ENCODE measurements at places on chromosomes 12 and 14.

- no peak for DNase-seq
These were observed 120.0 kb upstream of the NOS1 start for GRCh38 chr12:117481470-117481869.

GRCh38 chr14:69887740-69888657 lies 8.8 kb downstream of the SMOC1 start:
- no peak for DNase-seq

DNA sequence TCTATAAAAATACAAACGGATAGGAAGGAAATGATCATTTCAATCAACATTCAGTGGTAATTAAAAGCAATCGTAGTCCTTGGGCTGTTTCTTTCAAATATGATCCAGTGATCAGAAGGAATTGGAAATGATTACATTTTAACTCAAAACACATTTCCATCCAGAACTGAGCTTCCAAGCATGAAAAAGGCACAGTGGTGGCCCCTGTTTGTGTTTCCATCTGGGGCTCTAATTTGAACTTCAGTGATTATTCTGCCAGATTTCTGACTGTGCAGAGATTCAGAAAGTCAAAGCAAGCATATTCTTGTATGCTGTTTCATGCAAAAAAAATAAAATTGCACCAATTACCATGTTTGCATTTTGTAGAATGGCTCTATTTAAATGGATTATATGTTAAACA lies 157.0 kb upstream of the LMNTD1 start:
- no peak for DNase-seq

- no peak for DNase-seq
These were observed 32.6 kb downstream of the CCDC85C start for GRCh38 chr14:99571303-99571986.

GRCh38 chr14:68569970-68570409 lies 222.9 kb downstream of the ZFP36L1 start:
- no peak for DNase-seq

DNA sequence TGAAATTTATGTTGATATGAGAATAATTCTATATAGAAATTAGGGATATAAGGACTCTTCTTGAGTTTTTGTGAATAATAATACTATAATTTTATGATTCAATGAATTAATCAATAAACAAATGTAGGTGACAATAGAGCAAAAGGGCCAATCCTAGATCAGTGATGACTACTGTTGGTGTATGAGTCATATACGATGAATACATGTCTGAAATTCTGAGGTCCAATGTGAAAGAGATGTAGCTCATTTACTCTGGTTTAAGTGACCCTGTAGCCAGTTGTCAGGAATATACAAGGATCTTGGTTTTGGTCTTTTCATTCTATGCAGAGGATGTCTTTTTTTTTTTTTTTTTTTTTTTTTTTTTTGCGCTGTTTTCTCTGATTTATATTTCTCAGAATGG lies 72.1 kb upstream of the RTL1 start:
- DNase-seq, result no peak

- DNase-seq, result no peak
These were observed 113.6 kb downstream of the SLC15A5 start for GRCh38 chr12:16163901-16164300.

GRCh38 chr12:107377596-107378385 lies 284.4 kb upstream of the CRY1 start:
- no peak for DNase-seq

GRCh38 chr14:67228325-67228984 lies 12.8 kb upstream of the PALS1 start:
- DNase-seq, result no peak

- DNase-seq, result no peak
These were observed 599.8 kb downstream of the RPL10L start for GRCh38 chr14:46051796-46052195.

DNA sequence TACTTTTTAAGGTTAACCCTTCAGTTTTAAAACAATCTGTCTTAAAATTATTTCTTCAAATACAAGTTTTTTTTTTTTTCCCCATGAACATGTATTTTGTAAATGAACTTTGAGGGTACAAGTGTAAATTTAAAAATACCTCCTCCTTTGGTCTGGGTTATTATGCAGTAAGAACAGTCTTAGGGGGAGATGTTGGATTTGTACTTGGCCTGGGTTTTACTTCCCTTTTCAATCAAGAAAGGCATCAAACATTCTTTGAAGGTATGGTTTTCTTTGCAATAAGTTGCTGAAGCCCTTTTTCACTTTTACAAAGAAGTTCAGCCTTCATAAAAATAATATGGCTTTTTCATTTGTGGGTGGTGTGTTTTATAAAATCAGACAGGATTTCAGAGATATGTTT lies 20.5 kb downstream of the WBP11 start:
- DNase-seq, result no peak

DNA sequence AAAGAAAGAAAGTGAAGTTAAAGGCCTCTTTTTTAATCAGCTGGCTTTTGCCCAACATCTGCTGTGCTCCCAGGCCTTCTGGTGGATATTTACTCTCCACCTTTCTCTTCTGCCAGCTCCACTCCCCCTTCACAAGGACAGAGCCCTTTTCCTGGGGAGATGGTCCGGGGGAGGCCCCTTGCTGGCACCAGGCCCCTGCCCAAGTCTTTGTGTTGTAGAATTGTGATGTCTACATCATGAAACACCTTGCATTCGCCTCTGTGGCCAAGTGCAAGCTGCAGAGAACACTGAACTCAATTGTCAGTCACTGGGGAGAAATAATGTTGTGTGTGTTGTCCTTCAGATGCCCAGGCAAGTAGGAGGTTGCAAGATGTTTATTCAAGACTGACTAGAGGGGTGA lies 150.3 kb downstream of the DPF3 start:
- DNase-seq, result no peak

DNA sequence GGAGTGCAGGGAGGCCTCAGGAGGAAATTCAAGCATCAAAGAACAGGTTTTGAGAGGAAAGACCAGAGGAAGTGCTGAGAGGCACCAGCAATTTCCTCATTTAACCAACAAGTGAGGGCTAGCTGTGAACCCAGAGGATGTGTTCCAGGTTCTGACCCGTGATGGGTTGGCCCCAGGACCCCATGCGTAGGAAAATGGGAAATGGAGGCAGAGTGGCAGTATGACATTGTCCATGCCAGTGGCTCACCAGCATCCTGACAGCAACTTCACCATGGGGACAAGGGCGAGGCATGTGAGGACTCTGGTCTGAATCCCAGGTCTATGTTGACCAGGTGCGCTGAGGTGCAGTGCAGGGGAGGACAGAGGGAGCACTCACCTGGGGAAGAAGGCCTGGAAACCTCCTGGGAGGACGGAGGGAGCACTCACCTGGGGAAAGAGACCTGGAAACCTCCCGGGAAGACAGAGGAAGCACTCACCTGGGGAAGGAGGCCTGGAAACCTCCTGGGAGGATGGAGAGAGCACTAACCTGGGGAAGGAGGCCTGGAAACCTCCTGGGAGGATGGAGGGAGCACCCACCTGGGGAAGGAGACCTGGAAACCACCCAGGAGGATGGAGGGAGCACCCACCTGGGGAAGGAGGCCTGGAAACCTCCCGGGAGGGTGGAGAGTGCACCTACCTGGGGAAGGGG lies 6.7 kb upstream of the CACNA2D4 start:
- no peak for DNase-seq

- DNase-seq, result peak; percentile 88
These were observed 54.3 kb upstream of the PPP2R5C start for GRCh38 chr14:101707068-101707842.

GRCh38 chr12:77124767-77125166 lies 59.4 kb upstream of the E2F7 start:
- no peak for DNase-seq

DNA sequence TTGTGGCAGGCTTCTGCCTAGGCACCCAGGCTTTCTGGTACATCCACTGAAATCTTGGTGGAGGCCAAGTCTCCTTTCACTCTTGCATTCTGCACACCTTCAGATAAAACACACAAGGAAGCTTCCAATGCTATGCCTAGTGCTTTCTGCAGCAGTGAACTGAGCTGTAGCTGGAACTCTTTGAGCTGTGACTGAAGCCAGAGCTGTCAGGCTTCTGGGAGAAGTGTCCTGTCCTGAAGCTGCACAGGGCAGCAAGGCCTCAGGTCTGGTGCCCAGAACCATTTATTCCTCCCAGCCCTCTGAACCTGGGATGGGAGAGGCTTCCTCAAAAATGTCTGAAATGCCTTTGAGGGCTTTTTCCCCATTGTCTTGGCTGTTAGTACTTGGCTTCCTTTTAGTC lies 941.7 kb downstream of the LRFN5 start:
- DNase-seq, result no peak

DNA sequence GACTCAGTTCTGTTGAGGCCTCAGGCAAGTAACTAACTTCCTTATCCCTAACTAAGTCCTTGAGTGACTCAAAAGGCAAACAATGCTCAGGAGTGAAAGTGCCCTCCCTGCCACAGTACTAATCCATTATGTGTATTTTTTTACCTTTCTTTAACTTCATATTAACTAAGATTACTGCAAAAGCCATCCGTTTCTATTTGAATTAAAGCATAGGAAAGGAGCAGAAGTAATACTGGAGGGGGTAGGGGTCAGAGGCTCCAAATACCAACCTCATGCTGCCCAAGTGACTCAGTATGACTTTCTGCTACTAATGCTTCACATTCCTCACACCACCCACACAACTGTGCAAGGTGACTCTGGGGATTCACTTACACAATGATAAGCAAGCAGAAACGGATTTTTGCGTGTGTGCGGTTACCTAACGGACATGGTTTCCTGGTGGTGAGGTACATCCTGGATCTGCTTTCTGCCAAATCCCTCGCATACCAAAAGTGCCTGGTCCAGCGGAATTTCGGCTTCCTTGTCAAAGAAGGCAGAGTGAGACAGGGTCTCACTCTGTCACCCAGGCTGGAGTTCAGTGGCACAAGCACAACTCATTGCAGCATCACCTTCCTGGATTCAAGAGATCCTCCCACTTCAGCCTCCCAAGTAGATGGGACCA lies 25.1 kb downstream of the MOK start:
- no peak for DNase-seq

- no peak for DNase-seq
These were observed 86.6 kb downstream of the CRADD start for GRCh38 chr12:93763746-93764147.

DNA sequence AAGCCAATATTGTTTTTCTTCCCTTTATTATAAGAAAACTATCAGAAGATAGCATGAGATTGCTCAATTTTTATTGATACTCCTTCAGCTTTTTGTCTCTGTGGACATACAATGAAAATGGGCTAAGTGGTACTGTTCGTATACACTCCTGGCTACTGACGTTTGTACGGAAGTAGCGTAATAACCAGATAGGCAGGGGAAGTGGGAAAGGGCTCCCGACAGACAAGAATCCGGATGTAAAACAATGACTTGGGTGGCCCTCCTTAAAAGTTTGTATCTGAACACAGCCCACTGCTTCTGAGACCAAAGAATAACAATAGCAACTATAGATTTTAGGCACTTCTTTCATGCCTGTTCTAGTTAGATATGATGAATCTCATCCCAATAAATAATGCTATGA lies 99.6 kb downstream of the RPS6KA5 start:
- no peak for DNase-seq

GRCh38 chr12:40215982-40216381 lies 8.8 kb upstream of the LRRK2 start:
- DNase-seq, result no peak

DNA sequence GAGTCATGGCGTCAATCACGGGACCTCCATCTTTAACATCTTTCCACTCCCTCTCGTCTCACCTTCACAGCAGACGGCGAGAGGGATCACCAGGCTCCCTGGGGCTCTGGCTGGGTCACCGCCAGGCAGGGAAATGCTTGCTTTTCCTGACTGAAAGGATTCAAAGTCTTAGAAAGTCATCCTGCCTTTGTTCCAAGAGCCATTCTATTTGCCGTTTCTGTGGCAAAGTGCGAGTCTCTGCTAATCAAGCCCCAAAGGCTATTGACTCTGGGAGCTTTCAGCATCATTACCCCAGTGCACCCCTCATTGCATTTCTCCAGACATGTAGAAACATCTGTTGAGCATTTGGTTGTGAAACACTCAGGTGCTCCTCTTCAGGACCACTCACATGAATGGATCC lies 69.6 kb downstream of the GSC start:
- no peak for DNase-seq

- no peak for DNase-seq
These were observed 121.9 kb downstream of the GARIN6 start for GRCh38 chr12:99769396-99769980.

DNA sequence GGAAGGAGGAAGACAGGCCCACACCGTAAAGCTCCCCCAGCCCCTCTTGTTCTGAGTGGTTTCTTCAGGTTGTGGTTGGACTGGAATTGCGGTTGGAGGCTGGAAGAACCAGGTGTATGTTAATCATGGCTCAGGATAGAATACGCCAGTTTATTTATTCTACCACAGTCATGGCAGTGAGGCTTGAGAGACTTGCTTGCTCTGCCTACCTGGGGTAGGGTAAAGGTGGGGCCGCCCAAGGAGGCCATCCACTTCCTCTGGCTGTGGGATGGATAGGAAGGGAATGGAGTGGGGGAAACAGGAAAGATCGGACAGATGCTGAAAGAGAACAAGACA lies 8.1 kb downstream of the SHMT2 start:
- no peak for DNase-seq

DNA sequence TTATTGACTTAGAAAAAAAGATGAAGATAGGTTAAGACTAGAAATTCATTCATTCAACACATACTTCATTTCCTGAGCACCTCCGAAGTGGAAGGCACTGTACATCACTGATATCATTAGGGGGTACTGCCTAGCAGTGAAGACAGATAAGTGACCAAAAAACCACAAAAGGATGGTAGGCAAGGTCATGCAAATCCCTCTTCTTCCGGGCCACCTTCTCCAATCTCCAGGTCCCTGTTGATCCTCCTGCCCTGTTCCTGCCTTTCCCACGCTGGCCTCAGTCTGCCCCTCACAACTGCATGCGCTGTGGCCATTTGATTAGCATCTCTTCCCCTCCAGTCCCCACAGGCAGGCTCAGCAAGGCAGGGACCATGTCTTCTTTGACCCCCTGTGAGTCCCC lies 60.8 kb downstream of the SETD3 start:
- no peak for DNase-seq

DNA sequence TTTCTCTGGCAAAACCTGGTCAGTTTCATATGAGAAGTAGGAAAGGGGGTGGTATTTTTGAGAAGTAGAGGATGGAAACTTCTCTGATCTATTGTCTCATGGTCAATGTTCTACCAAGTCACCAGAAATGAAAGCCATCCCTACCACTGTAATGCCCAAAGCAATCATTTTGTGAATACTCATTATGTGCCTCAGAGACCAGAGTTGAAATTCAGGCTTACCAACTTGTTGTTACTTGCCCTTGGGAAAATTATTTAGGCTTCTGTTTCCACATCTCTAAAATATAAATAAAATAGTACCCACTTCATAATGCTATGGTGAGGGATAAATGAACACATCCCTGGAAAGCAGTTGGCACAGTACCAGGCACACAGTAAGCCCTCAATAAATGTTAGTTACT lies 723.7 kb upstream of the TBX3 start:
- no peak for DNase-seq

DNA sequence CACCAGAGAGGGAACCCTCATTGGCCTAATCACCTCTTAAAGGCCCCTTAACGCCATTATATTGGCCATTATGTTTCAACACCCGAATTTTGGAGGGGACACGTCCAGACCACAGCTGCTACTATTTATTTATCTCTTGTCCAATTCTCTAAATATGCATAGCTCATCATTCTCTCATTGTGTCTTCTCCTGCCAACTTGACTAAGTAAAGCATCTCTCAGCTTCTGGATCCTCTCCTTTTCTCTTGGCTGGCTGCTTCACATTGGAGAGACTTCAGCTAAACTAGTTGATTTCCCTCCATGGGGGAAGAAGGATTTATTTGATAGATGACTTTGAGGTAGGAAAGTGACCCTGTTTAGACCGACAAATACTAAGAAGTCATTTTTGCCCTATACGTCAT lies 120.4 kb upstream of the KRR1 start:
- no peak for DNase-seq

Data from CD4-positive, alpha-beta T cell treated with Interferon alpha-2 for 1 hour (primary cell).